MV-4-11 (cell line): ENCODE measurements at places on chromosomes 4 and X.

DNA sequence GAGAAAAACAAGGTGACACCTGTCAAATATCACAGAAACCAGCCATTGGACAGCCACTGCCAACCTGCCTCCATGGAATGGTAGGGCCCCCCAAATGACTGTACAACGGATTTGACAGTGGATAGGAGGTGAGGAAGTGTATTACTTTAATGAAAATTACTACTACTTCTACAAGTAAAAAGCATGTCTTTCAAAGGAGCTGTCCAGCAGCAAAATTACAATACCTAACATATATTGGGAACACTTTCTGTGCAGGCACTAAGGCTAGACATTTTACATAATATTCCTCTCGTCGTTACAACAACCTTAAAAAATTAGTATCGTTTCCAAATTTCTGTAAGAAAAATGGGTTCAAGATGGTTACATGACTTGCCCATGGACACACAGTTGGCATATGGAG, 14.9 kb downstream of the PPP3CA start:
- no peak for DNase-seq

DNA sequence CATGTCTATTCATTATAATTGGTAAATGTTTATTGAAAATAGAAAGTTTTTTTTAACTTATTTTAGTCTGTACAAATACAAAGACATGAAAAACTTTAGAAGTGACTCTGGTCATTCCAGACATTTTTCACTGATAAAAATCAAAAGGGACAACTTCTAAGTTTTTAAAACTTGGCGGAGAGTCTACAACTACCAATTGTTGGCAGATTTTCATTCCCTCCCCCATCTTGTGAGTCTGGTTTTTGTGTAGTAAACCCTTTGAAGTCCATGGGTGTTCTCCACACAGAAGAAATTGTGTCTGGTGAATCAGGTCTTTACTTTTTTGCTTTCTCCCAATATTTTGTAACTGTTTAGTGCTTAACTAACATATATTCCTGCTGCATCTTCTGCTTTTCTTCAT, 336.5 kb downstream of the PDGFC start:
- no peak for DNase-seq

GRCh38 chrX:95427389-95427788, 1257.3 kb upstream of the DIAPH2 start:
- DNase-seq: no peak

- DNase-seq: peak; percentile 54
Observed at GRCh38 chr4:113760094-113760794, 1.3 kb downstream of the CAMK2D start.

DNA sequence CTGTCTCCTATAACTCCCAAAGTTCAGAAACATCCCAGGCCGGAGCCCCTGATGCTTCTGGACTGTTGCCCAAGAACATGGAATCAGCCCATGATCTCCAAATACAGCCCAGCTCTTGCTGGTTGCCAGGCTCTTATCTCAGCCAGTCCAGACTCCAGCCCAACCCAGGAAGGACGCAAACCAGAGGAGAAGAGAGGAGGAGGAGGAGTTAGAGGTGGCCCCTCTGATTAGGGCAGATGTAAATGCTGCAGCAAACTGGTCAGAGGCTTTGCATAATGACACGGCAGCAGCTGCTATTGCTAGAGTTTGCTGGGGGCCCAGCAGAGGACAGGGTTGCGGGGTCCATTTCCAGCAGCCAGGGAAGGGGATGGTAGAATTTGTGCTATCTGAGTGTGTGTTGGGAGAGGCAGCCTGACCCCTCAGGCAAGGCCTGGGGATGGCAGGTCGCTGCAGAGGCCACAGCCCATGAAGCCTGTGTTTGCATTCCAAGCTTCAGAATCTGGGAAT, 4.2 kb upstream of the OTUD5 start:
- DNase-seq: no peak

- DNase-seq: no peak
Observed at GRCh38 chrX:25941087-25941486, 197.1 kb upstream of the MAGEB18 start.

GRCh38 chrX:2901367-2902036, 27.6 kb downstream of the ARSD start:
- peak; percentile 16 for DNase-seq

GRCh38 chr4:113684534-113685091, 76.9 kb downstream of the CAMK2D start:
- DNase-seq: peak; percentile 5

GRCh38 chrX:45295259-45295986, 94.7 kb upstream of the DIPK2B start:
- no peak for DNase-seq
